NB4 (cell line): ENCODE measurements at places on chromosomes 1 and 21.

- DNase-seq = no peak
These were observed 314.8 kb upstream of the CXADR start for GRCh38 chr21:17197996-17198395.

DNA sequence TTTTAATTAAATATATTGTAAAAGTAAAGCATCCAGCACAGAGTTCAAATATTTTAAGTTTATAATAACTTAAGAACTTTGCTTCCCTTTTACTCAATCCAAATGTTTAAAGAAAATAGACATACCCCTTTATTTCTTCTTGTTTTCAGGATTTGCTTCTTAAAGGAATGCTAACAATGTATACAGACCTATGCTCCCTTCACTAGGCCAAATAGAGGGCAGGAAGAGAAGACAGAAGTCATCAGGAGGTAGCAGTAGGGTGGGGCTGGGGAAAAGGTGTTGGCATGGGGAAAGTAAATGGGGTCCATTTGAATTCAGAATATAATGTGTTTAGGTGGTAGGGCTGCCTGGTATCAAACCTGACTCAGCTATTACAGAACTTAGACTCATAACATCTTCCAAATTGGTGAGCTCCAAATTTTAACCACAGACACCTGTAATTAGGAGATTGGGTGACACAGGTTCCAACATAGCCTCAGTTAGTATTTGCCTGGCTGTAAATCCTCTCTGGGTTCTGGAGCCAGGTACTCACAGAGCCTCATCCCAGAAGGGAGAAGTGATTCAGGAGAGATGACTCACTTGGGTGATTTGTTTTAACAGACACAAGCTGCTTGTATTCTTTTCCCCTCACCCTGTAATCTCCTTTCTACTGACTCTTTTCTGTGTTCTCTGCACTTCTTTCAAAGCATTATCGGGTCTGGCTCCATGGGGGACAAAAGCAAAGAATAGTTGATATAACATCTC is 60.1 kb upstream of the DUSP10 start:
- no peak for DNase-seq

DNA sequence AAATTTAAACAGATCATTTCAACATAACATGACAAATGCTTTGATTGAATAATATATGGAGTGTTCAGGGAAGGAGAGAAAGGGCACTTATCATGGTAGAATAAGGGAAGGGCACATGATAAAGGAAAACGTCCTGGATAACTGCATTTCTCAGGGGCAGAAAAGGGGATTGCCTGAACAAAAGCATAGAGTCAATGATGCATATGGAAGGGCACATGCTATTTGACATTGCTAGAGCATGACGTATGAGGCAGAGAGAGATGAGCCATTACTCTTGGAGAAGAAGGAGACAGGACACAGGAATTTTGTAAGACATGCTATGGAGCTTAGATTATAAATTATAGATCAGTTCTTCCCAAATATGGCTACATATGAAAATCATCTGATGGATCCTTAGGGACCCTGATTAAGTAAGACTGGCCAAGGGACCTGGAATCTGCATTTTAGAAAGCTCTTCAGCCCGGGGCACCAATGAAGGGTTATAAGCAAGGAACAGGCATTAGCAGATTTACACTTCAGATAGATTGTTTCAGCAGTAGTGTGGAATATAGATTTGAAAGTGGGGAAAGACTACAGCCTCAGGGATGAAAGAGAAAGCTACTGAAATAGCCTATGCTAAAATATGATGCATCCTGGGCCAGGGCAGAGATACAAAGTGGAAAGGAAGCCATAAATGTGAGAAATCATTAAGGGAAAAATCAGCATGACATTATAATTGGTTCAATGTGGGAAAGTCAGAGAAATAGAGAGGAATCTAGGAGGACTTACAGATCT is 21.3 kb downstream of the FMO2 start:
- no peak for DNase-seq

GRCh38 chr1:147640553-147641165 is 29.7 kb downstream of the ACP6 start:
- DNase-seq = peak; percentile 78

DNA sequence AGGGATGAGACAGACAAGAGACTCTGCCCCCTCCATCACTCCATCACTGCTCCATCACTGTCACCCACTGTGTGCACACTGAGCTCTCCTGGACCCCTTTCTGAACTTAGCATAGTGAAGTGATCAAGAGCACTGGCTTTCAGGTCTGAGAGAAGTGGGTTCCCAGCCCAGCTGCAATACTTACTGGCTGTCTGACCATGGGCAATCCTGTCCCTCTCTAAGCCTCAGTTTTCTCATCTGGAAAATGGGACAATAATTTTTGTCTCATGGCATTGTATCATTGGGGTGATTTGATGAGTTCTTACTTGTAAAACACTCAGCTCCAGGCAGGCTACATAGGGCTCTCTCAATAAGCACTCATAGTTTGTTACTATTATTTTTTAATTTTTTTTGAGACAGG is 7.5 kb upstream of the RPS6KA1 start:
- DNase-seq = no peak

DNA sequence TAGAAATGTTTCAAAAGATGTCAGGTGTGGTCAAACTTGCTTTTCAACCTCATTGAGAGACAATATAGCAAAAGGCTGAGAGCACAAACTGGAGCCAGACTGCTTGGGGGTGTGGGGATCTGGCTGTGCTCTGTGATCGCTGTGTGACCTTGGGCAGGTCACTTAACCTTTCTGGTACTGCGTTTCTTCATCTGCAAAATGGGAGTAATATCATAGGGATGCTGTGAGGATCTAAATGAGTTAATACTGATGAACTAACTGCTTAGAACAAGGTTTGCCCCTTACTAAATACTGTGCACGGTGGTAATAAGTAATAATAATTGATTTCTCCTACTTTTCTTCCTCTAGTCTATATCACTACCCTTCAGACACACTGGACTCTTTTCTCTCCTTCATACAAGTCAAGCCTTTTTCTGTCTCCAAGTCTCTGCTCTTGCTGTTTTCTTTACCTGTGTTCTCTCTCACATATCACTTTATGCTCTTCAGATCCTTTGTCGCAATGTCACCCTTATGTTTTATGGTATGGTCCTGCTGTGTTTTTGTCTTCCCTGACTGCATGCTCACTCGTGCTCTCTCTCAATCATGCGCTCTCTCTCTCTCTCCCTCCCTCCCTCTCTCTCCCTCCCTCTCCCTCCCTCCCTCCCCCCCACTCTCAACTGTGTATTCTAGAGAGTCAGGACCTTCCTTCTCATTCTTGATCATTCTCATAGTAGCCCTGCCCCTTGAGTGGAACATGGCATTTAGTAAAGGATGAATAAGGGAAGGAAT is 3.3 kb downstream of the MGST3 start:
- no peak for DNase-seq

DNA sequence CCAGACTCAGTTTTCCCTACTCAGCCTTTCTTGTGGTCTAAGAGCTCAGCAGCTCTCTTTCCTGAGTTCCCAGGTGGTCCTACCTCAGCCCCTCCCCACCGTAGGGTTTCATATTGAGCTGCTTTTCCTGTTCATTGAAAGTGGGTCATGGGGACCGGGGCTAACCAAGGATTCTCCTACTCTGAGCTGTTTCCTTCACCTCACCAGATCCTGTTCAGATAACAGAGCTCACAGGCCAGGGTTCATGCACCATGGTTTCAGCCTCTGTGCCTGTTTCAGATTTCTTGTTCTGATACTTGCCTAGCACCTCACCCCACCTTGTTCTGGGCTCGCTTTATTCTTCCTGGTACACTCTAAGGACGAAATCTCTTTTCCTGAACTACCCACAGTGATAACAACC is 8.5 kb downstream of the UBQLN4 start:
- no peak for DNase-seq

DNA sequence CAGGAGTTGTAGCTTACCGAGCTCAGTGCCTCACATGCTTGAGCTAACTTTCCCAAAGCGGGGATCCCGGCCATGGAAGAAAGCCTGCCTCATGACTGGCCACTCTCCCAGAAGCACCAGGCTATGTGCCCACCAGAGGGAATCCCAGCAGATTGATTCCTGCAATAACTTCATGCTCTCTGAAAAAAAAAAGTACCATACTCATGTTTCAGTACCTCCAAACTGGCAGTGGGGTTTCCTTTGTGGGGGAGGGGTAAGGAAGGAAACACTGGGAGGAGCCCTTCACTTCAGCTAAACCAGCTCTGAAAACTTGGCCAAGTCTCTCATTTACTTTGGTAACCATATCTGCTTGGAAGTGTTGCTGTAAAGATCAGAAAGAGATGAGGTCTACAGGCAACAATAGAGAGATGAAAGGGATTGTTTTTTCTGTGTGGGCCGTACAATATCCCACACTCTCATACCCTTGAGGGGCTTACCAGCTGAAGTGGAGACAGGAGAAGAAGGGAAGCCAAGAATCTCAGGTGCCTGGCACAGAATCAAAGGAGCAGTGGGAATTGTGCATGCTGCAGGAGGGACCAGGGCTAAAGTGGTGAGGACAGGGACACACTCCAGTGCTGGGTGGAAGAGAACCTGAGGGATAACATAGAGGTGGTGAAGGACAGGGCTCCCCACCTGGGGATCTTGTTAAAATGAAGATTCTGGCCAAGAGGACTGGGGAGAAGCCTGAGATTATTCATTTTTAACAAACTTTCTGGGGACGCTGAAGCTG is 42.4 kb upstream of the TACSTD2 start:
- DNase-seq = no peak

- peak; percentile 36 for DNase-seq
These were observed 8.3 kb downstream of the TENT5C start for GRCh38 chr1:117613969-117614729.

DNA sequence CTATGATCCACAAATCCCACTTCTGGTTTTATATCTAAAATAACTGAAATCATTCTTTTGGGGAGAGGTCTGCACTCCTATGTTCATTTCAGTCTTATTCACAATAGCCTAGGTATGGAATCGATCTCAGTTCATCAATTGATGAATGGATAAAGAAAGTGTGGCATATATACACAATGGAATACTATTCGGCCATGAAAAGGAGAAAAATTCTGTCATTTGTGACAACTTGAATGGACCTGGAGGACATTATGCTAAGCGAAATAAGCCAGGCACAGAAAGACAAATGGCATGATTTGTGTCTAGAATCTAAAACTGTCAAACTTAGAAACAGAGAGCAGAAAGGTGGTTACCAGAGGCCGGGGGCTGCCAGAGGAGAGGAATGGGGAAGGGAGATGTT is 5.4 kb upstream of the KRTAP10-8 start:
- DNase-seq = no peak

DNA sequence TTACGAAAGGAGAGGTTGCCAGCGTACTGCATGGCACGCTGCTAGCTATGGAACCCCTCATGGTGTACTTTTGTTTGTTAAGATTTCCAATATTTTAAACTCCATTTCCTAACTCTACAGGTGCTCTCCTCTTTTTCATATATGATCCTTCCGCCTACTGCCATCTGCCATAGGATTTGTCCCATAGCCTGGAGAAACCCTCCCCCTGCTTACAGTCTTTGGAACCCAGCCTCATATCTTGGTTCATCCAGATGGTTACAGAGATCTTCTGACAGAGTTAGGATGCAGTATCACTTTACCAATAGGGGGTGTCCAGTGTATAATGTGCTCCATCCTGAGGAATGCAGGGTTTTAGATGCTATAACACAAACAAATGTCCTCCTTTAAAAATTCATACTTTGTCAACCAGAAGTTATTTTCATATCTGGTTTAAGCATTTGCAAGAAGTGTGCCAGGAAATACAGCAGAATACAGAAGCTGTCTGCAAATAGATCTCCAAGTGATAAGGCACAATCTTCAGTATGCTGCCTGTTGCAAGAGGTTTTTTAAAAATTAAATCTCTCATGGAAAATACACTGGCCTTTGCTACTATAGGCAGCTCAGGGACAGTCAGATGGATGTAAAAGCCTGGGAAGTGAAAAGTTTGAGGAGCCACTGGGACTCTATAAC is 377.8 kb downstream of the KCNH1 start:
- DNase-seq = no peak

- no peak for DNase-seq
These were observed 56.3 kb upstream of the C1orf87 start for GRCh38 chr1:60129911-60130310.

GRCh38 chr1:99707535-99708142 is 58.8 kb downstream of the FRRS1 start:
- DNase-seq = peak; percentile 69

GRCh38 chr1:50106095-50106761 is 2.5 kb upstream of the ELAVL4 start:
- no peak for DNase-seq
